ENCODE measurements at places on chromosomes 12 and 14. TPM values are rescaled to one million over a fixed set of nuclear protein-coding genes. Genes with fewer than 3 reads are reported as not detected.

- no peak overlapping the region for H3K4me3 ChIP-seq
- H3K27ac ChIP-seq: no peak overlapping the region
- no peaks in the 10 kb centered on the region for H3K27me3 ChIP-seq
- H3K36me3 ChIP-seq: no peaks in the 10 kb centered on the region
- DNase-seq: no peak
Measured at GRCh38 chr12:77179515-77179914, 114.1 kb upstream of the E2F7 start.

GRCh38 chr14:74275241-74275841 lies 27.4 kb downstream of the ABCD4 start:
- H3K4me3 ChIP-seq: no peak overlapping the region
- H3K4me1 ChIP-seq: no peaks in the 10 kb centered on the region
- H3K27me3 ChIP-seq: no peaks in the 10 kb centered on the region

- H3K27me3 ChIP-seq: no peaks in the 10 kb centered on the region
- DNase-seq: no peak
- H3K4me1 ChIP-seq: no peaks in the 10 kb centered on the region
- no peak overlapping the region for H3K27ac ChIP-seq
- no peak overlapping the region for H3K4me3 ChIP-seq
- H3K36me3 ChIP-seq: no peaks in the 10 kb centered on the region
Measured at GRCh38 chr12:79597910-79598309, 92.9 kb downstream of the PAWR start.

DNA sequence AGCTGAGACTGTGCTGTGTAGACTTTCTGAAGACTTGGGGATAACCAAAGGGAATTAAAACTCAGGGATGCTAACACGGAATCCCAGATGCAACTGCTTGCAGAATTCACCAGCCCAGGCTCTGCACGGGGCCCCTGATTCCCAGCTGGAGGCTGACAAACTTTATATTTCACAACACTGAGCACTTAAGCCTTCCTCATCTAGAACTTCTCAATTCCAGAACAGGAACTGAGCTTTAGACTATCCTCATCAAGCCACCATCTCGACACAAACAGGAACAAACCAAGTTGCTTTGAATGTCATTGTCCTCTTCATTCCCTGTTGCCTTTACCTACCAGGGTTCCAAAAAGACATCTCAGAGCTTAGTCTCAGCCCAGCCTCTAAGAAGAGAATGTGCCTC lies 22.2 kb downstream of the CCDC63 start:
- H3K27me3 ChIP-seq: no peaks in the 10 kb centered on the region
- H3K27ac ChIP-seq: no peak overlapping the region
- H3K36me3 ChIP-seq: no peaks in the 10 kb centered on the region
- DNase-seq: no peak
- H3K4me1 ChIP-seq: no peaks in the 10 kb centered on the region
- no peak overlapping the region for H3K4me3 ChIP-seq

- no peak overlapping the region for H3K4me3 ChIP-seq
- H3K4me1 ChIP-seq: no peaks in the 10 kb centered on the region
- DNase-seq: no peak
- no peaks in the 10 kb centered on the region for H3K27me3 ChIP-seq
- no peaks in the 10 kb centered on the region for H3K36me3 ChIP-seq
Measured at GRCh38 chr14:70011098-70011497, 131.9 kb downstream of the SMOC1 start.

GRCh38 chr14:33589334-33589733 lies 361.5 kb downstream of the EGLN3 start:
- H3K4me3 ChIP-seq: no peak overlapping the region
- no peaks in the 10 kb centered on the region for H3K36me3 ChIP-seq
- no peaks in the 10 kb centered on the region for H3K4me1 ChIP-seq
- no peak for DNase-seq
- no peaks in the 10 kb centered on the region for H3K27me3 ChIP-seq

- no peaks in the 10 kb centered on the region for H3K36me3 ChIP-seq
- no peak within 1 kb of the TSS for H3K27ac ChIP-seq
- DNase-seq: no peak
- H3K4me3 ChIP-seq: peak within 1 kb of the TSS; percentile 31
Measured at GRCh38 chr12:128852885-128853599, at the start of gene GLT1D1. GLT1D1 (plus strand) TSS chr12:128853478; CDS start chr12:128853582, 104 bp downstream.

DNA sequence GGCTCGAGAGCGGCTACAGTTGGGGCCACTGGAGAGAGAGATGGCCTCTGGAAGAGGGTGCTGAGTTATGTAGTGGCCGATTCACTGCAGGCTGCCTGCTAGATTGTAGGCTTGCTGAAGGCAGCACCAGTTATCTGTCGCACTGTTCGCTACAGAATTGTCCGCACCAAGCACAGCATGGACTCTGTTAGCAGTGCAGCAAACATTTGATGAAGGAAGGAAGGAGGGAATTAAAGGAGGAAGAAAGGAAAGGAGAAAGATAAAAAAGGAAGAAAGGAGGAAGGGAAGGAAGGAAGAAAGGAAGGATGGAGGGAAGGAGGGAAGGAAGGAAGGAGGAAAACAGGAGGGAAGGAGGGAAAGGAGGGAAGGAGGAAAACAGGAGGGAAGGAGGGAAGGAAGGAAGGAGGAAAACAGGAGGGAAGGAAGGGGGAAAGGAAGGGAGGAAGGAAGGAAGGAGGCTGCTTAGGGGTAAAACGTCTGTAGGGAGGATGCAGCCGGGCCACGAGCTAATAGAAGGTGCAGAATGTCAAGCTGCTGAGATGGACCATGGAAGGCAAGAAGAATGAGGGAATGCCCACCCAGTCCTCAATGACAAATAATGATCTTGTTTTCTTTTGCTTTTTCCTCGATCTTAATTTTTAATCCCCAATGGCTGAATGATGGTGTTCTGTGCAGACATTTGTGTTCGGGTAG lies 27.3 kb upstream of the ADIPOR2 start:
- no peaks in the 10 kb centered on the region for H3K27me3 ChIP-seq
- no peak overlapping the region for H3K4me3 ChIP-seq
- no peak for DNase-seq
- no peak overlapping the region for H3K27ac ChIP-seq
- H3K36me3 ChIP-seq: no peaks in the 10 kb centered on the region
- H3K4me1 ChIP-seq: no peaks in the 10 kb centered on the region

DNA sequence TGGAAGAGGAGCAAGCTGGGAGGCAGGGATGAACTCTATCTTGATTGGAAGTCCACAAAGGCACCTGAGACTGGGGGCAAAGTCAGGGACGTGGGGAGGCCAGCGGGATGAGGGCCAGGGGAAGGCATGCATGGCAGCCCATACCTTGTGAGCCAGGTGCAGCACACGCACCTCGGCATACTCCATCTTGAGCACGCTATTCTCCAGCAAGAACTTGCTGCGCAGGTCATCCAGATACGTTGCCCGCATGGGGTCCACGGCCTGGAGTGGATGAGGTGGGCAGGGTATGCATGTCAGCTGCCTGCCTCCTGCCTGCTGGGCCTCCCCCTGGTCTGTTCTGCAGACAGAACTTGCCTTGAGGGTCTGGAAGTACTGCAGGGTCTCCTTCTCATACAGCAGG lies 3.9 kb downstream of the RABGGTA start:
- no peak overlapping the region for H3K27ac ChIP-seq
- no peaks in the 10 kb centered on the region for H3K4me1 ChIP-seq
- DNase-seq: no peak
- no peaks in the 10 kb centered on the region for H3K27me3 ChIP-seq
- no peak overlapping the region for H3K4me3 ChIP-seq

GRCh38 chr12:110508071-110508586 lies 6.0 kb downstream of the RAD9B start:
- no peak overlapping the region for H3K27ac ChIP-seq
- H3K27me3 ChIP-seq: no peaks in the 10 kb centered on the region
- H3K4me1 ChIP-seq: no peaks in the 10 kb centered on the region
- no peaks in the 10 kb centered on the region for H3K36me3 ChIP-seq

DNA sequence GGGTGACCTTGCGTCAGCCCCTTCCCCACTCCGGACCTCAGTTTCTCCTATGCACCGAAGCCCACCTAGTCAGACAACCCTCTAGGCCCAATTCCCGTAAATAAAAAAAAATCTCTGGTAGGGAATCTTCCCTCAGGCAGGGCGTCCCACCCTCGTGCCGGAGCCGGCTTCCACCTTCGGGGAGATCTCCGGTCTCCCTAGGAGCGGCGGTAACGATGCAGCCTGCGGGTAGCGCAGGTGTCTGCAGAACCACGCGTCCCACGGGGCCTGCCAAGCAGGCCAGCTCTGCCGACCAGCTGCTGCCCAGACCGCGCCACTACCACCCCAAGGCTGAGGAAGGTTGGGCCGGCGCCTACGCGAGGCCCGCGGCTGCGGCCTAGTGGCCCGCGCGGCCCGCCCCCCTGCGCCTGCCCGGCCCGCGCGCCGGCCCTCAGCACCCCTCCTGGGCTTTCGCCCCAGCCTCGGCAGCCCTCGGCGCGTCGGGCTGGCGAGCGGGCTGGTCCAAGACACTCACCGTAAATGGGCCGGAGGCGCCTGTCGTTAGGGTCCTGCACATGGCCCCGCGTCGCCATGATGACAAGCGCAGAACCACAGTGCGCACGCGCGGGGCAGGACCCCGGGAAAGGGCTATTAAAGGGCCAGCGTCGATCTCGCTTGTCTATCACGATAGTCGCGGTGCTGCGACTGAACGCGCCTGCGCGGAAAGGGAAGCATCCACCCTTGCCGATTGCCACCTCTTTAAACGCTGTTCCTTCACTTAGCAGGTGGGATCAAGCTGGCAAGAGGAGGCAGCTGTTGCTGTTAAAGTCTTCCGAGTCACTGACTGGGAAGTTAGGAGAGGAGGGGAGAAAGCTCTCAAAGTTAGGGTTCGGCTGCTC lies at the start of gene NAA25:
Gene NAA25 (minus strand): TSS at position 582 of the 878 bp plus-strand sequence. CDS start 10 bp downstream, at position 572.
- peak within 1 kb of the TSS; percentile 100 for H3K27ac ChIP-seq
- peak within 1 kb of the TSS; percentile 60 for H3K4me3 ChIP-seq
- peak; percentile 89 for DNase-seq
- H3K36me3 ChIP-seq: no peaks in the 10 kb centered on the region
- no peaks in the 10 kb centered on the region for H3K27me3 ChIP-seq

- DNase-seq: no peak
- H3K4me3 ChIP-seq: no peak overlapping the region
- H3K27ac ChIP-seq: no peak overlapping the region
- no peaks in the 10 kb centered on the region for H3K27me3 ChIP-seq
Measured at GRCh38 chr14:67510121-67510520, 21.6 kb upstream of the TMEM229B start.

DNA sequence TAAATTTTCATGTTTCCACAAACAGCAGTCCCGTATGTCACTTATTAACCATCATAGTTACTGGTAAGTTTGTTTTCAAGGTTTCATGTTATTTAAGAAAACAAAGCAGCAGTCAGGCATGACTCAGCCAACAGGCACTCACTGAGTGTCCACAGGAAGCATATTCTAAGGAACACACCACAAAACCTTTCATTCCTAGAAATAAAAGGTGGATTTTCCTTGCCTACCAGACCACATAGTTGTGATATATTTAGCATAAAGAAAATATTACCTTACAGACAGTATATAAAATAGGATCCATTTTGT lies 143.3 kb upstream of the AVPR1A start:
- no peak overlapping the region for H3K4me3 ChIP-seq
- no peaks in the 10 kb centered on the region for H3K27me3 ChIP-seq
- H3K27ac ChIP-seq: no peak overlapping the region
- no peaks in the 10 kb centered on the region for H3K36me3 ChIP-seq

DNA sequence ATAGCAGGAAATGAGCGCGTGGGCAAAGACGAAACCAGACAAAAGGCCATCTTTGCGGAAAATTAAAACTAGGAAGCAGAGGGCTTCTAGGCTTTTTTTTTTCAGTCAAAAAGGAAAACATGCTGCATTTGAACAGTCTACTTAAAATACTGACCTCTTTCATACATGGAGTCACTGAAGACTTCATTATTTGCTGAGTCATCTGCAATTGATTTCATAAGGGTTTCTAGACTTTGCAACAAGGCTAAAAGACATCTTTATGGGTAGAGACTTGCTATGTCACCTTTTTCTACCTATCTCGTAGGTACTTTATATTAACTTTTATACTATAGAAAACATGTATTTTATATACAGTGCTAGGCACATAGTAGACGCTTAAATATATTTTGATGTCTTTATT lies 238.4 kb downstream of the TMEM132D start:
- H3K27me3 ChIP-seq: no peaks in the 10 kb centered on the region
- no peak overlapping the region for H3K27ac ChIP-seq
- H3K4me1 ChIP-seq: no peaks in the 10 kb centered on the region
- DNase-seq: no peak
- H3K36me3 ChIP-seq: no peaks in the 10 kb centered on the region

DNAAF2 gene
- 6.3 TPM for total RNA-seq

KRT72 gene
- total RNA-seq: not detected

RNASE12 gene
- not detected for total RNA-seq

P2RX4 gene
- total RNA-seq: 21.8 TPM

IGF1 gene
- 11.4 TPM for total RNA-seq

ANKS1B gene
- 2.4 TPM for total RNA-seq

RNASE2 gene
- 4.1 TPM for total RNA-seq

VRTN gene
- not detected for total RNA-seq

Data from right atrium auricular region (tissue), 2 donors.